ENCODE measurements at places on chromosomes 5 and 9.

DNA sequence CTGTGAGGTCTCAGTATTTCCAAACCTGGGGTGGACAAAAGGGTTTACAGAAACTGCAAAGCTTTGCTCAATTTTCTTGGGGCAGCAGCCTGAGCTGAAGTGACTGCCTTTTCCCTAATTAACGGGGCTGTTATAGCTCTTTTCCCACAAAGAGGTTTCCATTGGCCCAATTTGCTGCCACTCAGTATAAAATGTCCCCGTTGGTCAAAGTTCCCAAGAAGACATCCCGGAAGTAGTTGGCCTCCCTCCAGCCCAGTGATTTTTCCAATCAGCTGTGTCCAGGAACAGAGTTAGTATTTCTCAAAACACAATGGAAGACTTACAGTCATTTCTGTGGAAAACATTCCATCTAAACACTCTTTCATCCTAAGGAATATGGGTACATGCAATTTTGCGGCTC lies 643.6 kb downstream of the ACTL7B start:
- DNase-seq: no peak

GRCh38 chr5:172988276-172988675 lies 4.7 kb downstream of the ATP6V0E1 start:
- no peak for DNase-seq

GRCh38 chr5:160356550-160357347 lies 13.7 kb downstream of the C1QTNF2 start:
- no peak for DNase-seq

GRCh38 chr5:54281960-54282692 lies 28.2 kb downstream of the ARL15 start:
- no peak for DNase-seq

- no peak for DNase-seq
Measured at GRCh38 chr5:4684946-4685345, 455.2 kb upstream of the ADAMTS16 start.

GRCh38 chr5:121108725-121109124 lies 644.6 kb downstream of the PRR16 start:
- no peak for DNase-seq

DNA sequence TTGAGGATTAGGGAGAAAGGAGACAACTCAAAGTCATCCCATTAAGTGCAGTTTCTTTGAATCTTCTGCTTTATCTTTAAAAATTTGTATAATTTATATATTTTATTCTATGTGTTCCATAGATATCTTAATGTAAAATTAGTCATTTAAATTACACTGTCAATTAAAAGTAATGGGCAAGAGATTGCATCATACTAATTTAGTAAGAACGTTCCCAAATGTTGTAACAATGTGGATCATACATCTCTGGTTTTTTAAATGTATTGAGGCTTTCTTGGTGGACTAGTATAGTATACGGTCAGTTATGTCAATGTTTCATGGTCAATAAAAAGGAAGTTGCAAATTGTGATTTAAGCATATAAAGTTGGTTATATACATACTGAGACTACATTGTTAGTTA lies 6.2 kb downstream of the TSLP start:
- DNase-seq: no peak

- DNase-seq: no peak
Measured at GRCh38 chr5:53249529-53250200, 140.1 kb upstream of the MOCS2 start.

GRCh38 chr5:28046596-28046995 lies 1008.2 kb upstream of the CDH9 start:
- no peak for DNase-seq

DNA sequence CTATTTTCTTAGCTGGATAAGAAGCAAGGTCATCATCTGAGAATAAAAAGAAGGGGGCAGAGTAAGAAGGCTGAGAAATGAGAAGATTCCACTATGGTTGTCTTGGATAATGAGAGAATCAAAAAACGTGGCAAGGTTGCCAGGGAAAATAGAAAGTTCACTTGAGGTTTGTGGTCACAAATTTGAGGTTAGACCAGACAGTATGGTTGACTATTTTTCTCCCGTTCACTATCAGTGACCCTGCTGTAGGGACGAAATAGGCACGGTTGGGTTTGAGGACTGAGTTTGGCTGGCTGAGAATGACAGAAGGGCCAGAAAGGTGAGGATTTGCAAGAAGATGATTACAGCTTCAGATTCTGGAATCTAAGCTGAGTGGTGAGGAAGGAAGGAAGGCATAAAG lies 266.0 kb upstream of the ZNF462 start:
- no peak for DNase-seq

DNA sequence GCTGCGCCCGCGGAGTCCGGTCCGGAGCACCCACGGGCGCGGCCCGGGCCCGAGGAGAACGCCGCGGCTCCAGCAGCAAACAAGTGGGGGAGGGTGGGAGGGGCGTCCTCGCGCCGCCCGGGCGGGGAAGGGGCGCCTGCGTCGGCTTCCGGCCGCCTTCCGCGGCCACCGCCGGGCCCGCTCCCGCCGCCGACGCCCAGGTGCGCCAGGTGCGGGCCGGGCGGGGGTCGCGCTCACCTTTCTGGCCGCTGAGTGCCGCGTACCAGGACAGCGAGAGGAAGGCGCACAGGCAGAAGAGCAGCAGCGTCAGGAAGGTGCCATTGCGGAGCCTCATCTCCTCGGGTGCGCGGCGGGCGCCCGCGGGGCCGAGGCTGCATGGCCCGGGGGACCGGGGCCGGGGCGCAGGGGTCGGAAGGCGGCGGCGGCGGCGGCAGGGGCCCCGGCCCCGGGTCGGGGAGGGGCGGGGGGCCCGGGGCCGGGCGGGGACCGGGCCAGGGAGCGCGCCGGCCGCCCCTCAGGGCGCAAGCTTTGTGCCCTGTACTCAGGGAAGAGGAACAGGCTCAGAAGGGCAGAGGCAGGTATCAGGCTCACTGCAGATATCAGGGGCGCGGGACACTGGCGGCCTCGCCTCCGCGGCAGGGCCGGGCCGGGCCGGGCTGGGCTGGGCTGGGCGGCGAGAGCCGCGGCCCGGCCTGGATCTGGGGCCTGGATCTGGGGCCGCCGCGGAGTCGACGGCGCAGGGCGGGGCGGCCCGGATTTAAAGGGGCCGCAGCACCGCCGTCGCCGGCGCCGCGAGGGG lies at the start of gene MGAT4B:
Gene MGAT4B (minus strand): TSS at position 617 of the 799 bp plus-strand sequence. CDS start 283 bp downstream, at position 334.
- DNase-seq: no peak

- DNase-seq: peak; percentile 69
Measured at GRCh38 chr5:137888863-137889759, at the start of gene PKD2L2. PKD2L2 (plus strand) TSS chr5:137889457; CDS start chr5:137889492, 35 bp downstream.

GRCh38 chr9:114505187-114506081 lies at the start of gene WHRN:
WHRN (minus strand) TSS chr9:114505473; CDS start chr9:114504801, 672 bp downstream.
- DNase-seq: no peak

DNA sequence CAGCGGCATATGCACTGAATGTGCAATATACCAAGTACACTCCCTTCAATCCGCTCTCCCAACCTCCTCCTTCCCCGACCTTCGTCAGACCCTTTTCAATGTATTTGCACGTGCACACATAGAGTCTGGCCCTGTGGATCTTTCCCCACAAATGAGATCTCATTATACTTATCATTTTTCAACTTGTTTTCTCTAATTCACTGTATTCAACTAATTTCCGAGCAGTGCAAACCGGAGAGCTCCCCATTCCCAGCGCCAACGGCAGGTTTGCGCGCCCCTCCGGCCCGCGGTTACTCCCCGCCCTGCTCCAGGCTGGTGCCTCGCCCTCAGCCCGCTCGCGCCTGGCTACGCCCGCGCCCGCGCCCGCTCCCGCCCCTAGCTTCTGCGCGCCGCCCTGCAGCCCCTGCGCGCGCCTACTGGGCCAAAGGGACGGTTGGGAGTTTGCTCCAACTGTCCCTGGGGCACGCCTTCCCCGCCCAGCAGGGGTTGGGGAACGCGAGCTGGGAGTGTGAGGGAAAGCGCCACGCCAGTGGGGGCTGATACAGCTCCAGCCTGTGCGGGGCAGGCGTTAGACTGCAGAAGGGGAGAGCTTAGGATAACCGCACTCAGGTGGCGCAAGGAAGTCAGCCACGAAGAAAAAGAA lies 3.3 kb upstream of the CDC20B start:
- DNase-seq: no peak

DNA sequence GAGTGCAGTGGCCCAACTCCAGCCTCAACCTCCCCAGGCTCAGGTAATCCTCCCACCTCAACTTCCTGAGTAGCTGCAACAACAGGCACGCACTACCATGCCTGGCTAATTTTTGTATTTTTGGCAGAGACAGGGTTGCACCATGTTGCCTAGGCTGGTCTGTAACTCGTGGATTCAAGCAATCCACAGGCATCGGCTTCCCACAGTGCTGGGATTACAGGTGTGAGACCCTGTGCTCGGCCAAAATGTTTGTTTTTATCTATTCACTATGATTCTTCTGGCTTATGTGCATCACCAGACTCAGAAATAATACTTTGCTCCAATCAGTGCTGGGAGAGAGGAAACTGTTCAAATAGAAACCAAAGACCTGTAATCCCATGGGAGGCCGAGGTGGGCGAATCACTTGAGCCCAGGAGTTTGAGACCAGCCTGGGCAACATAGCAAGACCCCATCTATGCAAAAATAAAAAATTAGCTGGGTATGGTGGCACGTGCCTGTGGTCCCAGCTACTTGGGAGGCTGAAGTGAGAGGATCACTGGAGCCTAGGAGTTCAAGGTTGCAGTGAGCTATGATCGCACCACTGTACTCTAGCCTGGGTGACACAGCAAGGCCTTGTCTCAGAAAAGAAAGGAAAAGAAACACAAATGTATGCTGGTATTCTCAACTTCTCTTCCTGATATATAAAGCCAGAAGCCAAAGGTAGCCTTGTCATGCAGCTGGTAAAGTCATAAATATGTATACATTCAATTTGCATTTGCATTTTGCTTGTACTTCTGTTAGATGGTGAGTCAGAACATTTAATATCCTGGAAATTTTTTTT lies 4.5 kb downstream of the PIP5K1B start:
- DNase-seq: no peak

DNA sequence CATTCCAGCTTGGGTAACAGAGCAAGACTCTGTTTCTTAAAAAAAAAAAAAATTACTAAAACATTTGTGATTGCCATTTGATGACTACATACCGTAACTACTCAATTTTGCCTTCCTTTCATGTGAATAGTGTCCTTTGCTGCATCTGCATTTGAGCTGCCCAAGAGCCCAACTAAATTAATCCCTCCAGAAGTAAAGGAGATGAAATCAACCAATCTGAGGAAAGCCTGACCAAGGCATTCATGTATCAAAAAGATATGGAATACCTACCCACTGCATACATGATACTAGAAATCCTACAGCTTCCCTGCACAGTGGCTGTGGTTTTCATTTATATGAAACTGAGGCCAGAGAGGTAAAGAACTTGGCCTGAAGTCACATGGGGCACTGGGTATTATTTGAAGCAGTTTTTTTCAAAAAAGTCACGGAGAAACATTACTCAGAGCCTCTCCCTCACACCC lies 177.5 kb downstream of the AOPEP start:
- DNase-seq: no peak
